Left lung (tissue), 14 donors: ENCODE measurements at places on chromosomes 4 and X.
A peak's percentile ranks its signal among the peaks of the same experiment; 100 is the strongest.

GRCh38 chr4:18480928-18481327 is 459.4 kb upstream of the LCORL start:
- DNase-seq: no peak

GRCh38 chr4:43264730-43265129 is 372.2 kb downstream of the GRXCR1 start:
- no peak for DNase-seq

DNA sequence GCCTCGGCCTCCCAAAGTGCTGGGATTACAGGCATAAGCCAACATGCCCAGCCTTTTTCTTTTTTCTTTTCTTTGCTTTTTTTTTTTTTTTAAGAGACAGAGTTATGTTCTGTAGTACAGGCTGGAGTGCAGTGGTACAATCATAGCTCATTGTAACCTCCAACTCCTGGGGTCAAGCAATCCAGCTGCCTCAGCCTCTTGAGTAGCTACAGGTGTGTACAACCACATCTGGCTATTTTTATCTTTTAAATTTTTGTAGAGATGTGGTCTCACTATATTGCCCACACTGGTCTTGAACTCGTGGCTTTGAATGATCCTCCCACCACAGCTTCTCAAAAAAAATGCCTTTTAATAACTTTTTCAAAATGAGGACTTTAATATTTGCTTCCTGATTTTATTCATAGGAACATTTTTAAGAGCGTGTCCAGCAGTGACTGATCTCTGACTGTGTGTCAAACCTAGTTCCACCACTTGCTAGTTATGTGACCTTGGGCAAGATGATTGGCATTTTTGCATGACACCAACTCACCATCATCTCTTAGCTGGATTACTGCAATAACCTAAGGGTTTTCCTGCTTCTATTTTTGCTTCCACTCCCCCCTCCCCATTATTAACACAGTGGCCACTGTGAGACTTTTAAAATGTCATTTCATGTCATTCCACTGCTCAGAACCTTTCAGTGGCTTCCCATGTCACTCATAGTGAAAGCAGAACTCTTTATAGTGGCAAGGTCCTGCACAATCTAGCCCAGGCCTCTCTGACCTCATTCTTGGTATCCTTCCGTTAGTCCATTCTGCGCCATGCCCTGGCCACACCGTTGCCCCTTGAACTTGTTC is 4.5 kb upstream of the TNIP3 start:
- no peak for DNase-seq

- no peak for DNase-seq
Measured at GRCh38 chrX:121150217-121150616, 102.8 kb downstream of the GLUD2 start.

GRCh38 chrX:124098089-124098488 is 136.6 kb downstream of the STAG2 start:
- DNase-seq: no peak

- DNase-seq: no peak
Measured at GRCh38 chrX:41350976-41351569, 17.1 kb downstream of the DDX3X start.

GRCh38 chr4:88737307-88737941 is 39.8 kb upstream of the NAP1L5 start:
- DNase-seq: no peak

- no peak for DNase-seq
Measured at GRCh38 chr4:114026447-114026846, 47.0 kb upstream of the ARSJ start.

DNA sequence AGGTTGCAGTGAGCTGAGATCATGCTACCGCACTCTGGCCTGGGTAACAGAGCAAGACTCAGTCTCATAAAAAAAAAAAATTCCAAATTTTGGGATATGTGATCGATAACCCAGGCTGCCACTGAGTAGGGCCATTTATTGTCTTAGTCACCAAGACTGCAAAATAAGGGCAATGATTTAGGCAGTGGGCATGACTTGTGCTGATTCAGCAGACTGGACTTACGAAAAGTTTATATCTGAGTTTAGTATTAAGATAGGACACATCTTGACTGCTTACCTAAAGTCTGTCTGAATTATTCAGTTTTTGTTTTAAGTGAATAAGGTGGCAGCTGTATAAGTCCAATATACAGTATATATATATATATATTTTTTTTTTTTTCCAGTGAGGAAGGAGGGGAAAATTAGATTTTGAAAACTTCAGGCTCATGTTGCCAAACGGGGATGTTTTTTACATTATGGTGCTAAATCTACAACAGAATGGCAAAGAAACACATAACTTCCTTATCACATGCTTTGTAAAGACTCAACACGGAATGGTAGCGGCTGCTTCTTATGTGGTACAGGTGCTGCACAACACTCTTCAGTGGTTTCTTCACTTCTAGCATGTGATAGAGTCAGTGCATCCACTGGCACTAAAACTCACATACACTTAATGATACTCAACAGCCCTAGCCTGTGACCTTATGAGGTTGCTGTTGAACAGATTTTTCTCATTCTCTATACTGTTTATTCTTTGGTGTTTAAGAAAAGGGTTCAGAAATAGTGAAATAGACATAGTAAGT is 6.5 kb downstream of the TEX13D start:
- no peak for DNase-seq

DNA sequence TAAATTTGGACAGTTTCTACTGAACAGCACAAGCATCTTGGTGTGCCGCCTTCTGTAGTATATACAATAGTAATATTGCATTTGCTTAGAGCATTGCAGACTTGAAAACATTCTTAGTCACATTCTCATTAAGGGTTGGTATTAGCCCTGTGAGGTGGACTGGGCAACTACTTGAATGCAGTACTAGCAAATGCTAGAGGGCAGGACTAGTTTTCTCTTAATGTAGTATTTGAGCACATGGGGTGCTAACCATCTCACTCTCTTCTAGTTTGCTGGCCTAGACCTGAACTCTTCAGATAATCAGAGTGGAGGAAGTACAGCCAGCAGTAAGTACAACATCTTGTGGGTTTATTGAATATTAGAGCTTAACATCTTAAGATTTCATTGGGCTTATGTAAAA is 3.2 kb downstream of the DDX3X start:
- no peak for DNase-seq

DNA sequence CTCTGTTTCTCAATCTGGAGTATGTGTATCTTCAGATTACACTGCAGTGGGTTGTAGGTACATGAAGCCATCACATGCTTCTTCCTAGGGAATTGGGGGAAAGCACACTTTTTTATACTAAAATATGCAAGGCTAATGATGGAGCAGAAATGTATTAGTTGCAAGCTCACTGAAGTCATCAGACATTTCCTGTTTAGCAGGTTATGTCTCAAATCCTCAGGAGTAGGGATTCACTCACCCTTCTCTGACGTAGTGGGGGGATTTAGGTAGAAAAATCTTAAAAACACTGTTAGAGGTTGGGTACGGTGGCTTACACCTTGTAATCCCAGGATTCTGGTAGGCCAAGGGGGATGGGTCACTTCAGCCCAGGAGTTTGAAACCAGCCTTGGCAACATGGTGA is 128.4 kb upstream of the GPC4 start:
- no peak for DNase-seq

DNA sequence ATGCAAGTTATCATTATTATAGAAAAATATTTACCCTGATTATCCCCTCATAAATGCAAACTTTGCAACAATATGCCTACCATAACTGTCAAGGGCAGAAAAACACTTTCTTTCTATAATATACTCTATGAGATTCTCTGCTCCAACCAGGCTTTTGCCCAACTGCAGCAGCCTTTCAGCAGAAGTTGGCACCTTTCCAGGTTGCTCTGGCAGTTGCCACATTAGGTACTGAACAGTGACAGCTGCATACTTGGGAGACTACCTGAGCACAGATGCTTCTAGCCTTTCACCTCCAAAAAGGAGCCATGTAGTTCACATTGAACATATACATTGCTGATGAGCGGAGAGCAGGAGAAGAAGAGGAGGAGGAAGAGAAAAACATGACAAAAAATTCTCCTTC is 69.5 kb upstream of the BRWD3 start:
- DNase-seq: no peak

- DNase-seq: peak; percentile 36
Measured at GRCh38 chr4:808860-809570, 16.9 kb downstream of the CPLX1 start.

GRCh38 chrX:41293269-41293668 is 40.7 kb upstream of the DDX3X start:
- DNase-seq: no peak

DNA sequence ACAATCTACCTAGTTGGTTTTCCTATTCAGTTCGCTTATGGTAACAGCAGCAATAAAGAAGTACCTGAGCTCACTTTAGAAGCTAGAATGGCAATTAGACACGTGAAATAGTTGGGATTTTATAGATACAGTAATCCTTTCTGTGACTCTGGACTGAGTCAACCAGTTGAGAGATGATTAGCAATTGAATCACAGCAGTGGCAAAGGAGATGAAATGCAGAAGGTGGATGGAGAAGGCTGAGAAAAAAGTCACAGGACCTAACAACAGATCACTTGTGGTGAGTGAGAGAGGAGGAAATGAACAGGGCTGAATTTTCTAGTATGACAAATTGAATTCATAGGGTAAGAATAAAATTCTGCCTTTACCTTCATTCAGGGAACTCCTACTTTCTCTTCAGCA is 197.1 kb upstream of the MAGEB18 start:
- no peak for DNase-seq

GRCh38 chrX:134868771-134869495 is 121.9 kb upstream of the SMIM10 start:
- DNase-seq: no peak

GRCh38 chr4:83772685-83773084 is 236.8 kb downstream of the GPAT3 start:
- no peak for DNase-seq

DNA sequence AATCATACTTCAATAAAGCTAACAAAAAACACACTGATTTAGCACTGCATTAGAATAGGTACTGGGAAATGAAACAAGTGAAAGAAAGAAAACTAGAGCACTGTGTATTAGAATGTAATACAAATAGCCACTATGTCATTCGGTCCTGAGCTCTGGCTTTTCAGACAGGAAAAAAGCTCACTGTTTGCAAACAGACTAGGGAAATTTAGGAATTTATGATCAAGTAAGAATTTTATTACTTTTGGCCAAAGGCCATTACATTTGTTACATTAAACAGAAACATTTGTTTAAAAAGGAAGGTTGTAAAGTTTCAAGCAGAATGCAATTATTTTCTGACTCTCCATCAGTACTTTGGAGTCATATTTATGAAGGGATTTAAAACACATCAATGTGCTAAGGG is 68.7 kb downstream of the KLHL8 start:
- no peak for DNase-seq

GRCh38 chrX:140274811-140275525 is 229.9 kb downstream of the SOX3 start:
- DNase-seq: no peak

GRCh38 chr4:26321373-26322221 is 783 bp downstream of the RBPJ start:
- DNase-seq: peak; percentile 49

GRCh38 chr4:108937066-108937465 is 174.2 kb upstream of the ETNPPL start:
- DNase-seq: no peak

DNA sequence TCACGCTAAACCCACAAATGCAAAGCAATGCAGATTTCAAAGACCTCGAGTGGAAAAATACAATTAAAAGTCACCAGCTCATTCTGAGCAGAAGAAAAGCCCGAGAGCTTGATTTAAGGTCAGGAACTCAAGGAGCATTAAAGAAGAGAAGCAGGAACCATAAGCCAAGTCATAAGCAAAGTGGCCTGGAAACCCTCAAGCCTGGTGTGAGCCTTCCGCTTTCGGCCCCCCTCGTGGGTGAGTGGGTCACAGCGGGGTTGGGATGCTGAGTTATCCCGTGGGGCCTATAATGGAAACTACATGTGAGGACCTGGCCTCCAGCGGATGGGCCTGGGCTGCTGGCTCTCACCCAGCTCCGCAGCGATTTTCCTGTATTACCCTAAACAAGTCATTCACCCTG is 504.3 kb downstream of the RAB28 start:
- DNase-seq: no peak

GRCh38 chr4:2080429-2081300 is 21.5 kb downstream of the NAT8L start:
- DNase-seq: no peak

GRCh38 chrX:39204353-39204752 is 403.1 kb downstream of the MID1IP1 start:
- no peak for DNase-seq

- no peak for DNase-seq
Measured at GRCh38 chr4:178082906-178083305, 640.7 kb upstream of the AGA start.

DNA sequence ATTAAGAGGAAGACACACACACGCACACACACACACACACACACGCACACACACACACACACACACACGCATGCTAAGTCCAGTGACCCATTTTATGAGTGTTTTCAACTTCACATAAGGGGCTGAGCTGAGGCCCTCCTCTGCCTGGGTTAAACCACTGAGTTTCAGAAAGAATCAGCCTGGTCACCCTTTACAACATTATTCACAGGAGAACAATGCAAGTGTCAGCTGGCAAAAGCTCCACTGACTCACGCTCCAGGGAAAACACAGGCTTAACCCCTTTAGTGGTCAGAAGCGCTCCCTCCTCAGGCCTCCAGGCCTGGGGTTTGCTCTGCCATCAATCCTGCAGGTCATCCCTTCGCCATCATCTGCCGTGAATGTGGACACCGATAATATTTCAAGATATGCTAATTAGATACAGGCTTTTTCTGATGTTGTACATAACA is 46.9 kb downstream of the ACOX3 start:
- no peak for DNase-seq

- DNase-seq: no peak
Measured at GRCh38 chrX:65706041-65706828, 38.8 kb downstream of the MSN start.

DNA sequence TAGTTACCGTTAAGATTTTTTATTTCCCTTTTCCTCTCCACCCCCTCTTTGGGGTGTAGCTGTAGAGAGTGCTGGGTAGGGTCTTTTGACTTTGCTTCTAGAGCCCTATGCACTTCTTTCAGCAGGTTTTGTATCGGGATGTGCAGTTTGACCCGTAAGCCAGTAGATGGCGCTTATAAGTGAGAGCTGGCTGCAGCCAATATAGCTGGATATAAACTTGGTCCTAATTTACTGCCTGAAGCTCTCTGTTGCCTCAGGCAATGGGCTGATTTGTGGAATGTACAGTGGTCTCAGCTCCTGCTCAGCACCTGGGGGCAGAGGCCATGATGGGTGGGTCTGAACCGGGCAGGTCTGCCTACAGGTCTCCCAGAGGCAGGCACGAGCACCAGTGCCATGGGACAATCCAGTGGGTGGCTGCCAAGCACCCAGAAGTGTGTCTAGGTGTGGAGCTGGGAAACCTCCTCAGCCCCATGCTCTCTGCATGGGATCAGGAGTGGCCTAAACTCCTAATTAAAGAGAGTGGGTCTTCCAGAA is 146.5 kb downstream of the SPANXN1 start:
- no peak for DNase-seq

DNA sequence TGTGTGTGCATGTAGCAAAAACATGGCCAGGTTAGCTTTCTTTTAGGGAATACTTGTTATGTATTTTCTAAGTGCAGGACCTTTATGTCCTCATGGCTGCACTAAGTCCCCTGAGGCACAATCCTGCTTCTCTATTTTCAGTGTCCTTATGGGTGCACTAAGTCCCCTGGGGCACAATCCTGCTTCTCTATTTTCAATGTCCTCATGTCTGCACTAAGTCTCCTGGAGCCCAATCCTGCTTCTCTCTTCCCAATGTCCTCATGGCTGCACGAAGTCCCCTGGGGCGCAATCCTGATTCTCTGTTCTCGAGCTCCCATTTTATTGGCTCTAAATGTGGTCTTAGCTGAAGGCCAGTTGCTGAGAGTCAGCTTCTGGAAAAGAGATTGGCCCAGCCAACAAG is 49.7 kb upstream of the GPRIN3 start:
- no peak for DNase-seq

GRCh38 chr4:30882995-30883675 is 163.0 kb downstream of the PCDH7 start:
- DNase-seq: no peak
